ENCODE measurements at places on chromosomes 4 and X.

- DNase-seq = no peak
Measured at GRCh38 chr4:102815981-102816380, 11.4 kb downstream of the UBE2D3 start.

GRCh38 chr4:168839758-168840391 lies 170.2 kb downstream of the CBR4 start:
- no peak for DNase-seq

DNA sequence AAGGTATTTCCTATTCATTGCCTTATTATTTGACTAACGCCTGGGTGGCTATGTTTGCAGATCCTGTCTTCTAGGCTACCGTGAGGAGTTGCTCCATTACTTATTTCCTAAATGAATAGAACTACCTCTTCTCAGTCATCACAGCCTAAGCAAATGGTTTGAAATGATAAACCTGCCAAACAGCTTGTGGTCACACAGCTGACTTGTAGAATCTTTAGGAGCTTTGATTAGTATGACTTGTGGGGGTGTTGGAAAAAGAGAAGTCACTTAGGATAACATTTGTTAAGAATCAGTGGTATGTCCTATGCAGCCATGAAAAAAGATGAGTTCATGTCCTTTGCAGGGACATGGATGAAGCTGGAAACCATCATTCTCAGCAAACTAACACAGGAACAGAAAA lies 169.3 kb downstream of the PPARGC1A start:
- DNase-seq = no peak

- DNase-seq = no peak
Measured at GRCh38 chrX:150162141-150162540, 201.0 kb upstream of the MAMLD1 start.

- no peak for DNase-seq
Measured at GRCh38 chrX:103183912-103184311, 31.0 kb upstream of the BEX4 start.

- DNase-seq = no peak
Measured at GRCh38 chrX:154348646-154349358, 25.6 kb downstream of the FLNA start.

DNA sequence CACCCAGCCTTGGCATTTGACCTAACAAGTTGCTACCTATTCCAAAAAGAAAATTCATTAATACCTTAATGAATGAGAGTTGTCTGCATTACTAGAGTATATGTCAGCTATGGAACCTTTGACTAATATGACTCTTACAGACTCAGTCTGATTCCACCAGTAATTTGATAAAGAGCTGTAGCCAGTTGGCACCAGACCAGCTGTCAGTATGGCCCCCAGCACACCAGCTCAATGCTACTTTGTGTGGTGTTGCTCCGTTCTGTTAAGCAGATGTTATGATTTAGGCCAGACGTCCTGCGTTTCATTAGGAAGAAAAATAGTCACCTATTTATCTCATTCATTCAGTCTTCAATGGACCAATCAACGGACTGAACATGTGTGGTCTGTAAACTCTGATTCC lies 215.5 kb downstream of the TLL1 start:
- DNase-seq = no peak

DNA sequence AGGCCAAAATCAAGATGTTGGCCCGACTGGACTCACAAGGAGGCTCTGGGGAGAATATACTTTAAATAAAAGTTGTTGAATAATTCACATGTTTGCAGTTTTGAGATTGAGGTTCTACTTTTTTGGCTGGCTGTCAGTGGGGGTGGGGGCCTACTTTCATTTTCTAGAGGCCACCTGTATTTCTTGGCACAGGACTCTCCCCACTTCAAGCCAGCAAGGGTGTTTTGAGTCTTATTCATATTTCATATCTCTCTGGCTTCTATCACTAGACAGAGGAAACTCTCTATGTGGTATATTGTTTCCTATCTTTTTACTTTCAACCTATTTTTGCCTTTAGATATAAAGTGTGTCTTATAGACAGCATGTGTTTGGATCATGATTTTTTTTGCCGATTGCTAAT lies 266.4 kb downstream of the PRR32 start:
- no peak for DNase-seq

- DNase-seq = no peak
Measured at GRCh38 chr4:177396352-177396751, 45.9 kb downstream of the AGA start.

DNA sequence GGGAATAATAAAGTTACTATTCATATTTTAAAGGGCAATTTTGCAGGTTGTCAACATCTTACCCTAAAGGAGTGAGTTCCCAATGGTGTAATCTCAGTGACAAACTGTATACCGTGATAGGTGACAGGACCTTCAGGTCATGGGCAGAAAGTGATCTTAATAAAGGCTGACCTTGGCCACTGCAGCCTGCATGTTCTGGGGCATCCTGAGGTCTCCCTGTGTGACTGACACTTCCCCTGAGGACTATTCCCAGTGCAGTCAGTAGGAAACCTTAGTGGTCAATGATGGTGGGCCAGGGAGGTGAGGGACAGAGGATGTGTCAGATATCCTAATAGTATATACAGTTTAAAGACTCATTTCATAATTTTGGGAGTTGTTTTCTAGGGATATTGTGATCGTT lies 137.2 kb downstream of the SHROOM3 start:
- DNase-seq = no peak

DNA sequence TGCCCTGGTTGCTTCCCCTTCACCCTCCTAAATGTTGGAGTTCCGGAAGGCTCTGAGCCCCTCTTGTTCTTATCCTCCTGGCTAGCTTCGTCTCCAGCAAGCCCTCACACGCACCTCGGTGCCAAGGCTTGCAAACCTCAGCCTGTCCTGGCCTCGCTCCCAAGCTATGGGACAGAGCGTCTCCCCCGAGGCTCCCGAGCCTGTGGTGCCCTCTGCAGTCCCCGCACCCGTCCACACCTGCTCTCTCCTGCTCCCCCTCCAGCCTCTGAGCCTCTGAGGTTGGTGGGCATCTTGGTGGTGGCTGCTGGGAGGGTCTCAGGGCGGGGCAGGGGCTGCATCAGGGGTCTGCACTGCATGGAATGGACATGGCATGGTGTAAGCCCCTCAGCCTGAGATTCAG lies 63.2 kb downstream of the TRMT44 start:
- DNase-seq = no peak

DNA sequence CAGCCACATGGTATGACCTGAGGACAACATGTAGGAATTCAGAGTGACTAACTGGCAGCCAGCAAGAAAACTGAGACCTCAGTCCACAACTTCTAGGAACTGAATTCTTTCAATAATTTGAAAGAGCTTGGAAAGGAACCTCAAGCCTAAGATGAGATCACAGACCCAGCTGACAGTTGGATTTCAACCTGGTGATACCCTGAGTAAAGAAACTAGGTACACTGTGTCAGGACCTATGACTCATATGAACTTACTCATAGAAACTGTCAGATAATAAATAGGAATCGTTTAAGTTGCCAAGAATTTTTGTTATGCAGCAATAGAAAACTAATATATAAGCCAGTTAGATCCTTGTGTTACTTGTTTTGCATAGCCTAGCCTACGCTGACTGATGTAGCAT lies 102.4 kb upstream of the DCAF12L1 start:
- DNase-seq = no peak

DNA sequence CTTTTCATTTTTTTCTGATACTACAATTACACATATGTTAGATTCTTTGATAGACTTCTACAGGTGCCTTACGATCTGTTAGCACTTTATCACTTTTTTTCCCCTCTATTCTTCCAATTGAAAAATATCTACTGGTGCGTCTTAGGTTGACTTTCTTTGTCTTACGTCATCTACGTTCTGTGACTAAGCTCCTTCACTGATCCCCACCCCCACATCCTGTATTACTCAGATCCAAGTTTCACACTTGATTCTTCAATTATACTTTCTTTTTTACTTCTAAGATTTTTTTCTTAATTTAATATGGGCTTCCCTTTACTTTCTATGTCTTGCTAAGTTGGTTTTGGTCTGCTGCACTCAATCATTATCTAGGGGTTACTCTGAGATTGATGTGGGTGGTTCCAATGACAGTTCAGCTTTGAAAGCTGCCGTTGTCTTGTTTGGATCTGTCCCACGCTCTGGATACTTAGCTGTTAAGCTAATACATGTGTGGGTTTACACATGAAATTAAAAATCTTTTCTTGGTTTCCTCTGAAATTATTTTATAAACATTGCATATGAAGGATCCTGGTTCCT lies 1321.1 kb downstream of the RAPGEF2 start:
- no peak for DNase-seq

DNA sequence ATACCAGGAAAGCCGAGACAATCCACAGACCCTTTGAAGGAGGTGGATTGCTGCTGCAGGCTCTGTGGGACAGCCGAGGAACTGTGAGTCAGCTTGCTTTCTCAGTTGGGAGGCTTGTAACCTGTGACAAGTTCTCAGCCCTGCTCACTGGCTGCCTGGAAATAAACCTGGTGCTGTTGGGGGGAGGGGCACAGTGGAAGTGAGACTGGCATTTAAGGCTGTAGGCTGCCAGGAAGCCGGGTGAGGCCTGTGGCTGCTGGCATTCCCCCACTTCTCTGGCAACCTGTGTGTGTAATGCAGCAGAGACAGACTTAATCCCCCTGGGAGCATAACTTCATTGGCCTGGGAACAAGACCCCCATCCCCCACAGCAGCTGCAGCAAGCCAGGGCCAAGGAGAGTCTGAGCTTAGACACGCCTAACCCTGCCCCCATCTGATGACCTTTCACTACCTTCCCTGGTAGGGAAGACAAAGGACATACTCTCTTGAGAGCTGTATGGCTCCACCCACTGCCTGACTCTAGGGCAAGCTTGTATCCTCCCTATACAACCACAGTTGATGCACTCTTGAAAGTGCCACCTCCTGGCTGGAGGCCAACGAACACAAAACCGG lies 64.1 kb downstream of the ALPK1 start:
- no peak for DNase-seq

- DNase-seq = no peak
Measured at GRCh38 chr4:159926871-159927270, 824.0 kb downstream of the RAPGEF2 start.

DNA sequence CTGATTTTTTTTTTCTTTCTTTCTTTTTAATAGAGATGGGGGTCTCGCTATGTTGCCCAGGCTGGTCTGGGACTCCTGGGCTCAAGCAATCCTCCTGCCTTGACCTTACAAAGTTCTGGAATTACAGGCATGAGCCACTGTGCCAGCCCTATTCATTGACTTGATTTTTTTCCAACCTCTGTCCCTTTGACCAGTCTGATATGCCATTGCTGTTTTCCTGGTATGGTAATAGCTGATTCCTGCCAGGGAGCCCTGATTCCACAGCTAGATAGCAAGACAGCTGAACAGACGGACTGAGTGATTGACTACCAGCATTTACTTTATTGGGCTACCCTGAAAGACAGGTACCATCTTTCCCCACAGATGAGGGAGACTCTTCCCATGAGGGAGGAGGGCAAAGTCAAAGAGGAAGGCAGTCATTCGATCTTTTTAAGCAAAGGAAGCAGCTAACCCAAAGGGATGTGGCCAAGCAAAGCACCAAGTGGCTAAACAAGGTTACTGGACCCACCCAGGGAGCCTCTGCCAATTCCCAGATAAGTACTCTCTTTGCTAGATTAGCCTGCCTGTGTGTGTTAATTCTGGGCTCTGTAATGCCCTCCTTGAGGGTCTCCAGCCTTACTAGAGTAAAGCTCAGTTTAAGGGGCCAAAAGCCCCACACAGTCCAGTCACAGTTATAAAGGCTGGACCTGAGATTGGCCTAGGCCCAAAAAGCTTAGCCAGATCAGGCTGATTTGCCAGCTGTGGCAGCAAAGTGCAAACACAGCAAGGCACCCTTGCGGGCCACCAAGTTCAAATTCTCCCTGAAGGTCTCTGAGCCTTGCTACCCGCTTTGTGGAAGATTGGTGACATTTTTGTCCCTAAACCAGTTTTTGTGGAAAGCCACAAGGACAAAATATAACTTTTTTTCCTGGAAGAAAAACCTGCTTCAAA lies 192.4 kb upstream of the GPC4 start:
- no peak for DNase-seq

DNA sequence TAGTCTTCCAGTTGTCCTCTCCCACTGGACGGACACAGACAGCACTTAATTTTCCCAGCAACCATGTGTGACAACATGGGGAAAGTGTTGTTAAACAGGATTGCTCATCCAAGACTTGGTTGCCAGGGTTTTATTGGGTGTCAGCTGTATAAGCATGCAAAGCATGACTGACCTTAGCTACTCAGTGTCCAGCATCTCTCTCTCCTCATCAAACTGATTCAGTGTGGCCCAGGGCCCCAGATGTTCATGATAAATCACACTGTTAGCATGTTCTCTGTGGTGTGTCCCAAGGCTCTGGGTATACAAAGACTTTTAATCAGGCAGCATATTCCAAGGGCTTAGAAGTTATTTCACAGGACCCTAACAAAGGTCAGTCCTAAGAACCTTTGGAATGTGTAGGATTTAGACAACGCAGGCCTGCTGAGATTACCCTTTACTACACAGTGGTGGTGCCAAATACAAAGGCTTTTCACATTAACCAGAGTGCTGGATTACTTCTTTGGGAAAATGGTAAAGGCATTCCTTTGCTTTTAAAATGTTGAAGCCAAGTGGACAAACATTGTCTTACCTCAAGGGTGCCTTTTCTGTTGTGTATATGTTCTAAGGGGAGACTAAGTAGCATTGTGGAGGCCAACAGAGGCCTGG lies 213.3 kb downstream of the GLUD2 start:
- no peak for DNase-seq

DNA sequence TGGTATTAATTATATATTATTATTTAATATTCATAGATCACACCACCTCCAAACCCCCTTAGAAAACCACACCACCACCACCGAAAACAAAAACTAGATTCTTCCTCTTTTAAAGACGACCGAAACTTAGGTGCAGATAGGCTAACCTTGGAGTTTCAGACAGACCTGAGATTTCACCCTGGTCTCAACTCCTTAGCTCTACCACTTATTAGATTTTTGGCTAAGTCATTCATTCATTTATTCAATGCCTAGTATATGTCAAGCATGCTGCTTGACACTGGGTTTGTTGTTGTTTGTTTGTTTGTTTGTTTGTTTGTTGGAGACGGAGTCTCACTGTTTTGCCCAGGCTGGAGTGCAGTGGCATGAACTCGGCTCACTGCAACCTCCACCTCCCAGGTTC lies 9.5 kb upstream of the BMP2K start:
- DNase-seq = no peak

DNA sequence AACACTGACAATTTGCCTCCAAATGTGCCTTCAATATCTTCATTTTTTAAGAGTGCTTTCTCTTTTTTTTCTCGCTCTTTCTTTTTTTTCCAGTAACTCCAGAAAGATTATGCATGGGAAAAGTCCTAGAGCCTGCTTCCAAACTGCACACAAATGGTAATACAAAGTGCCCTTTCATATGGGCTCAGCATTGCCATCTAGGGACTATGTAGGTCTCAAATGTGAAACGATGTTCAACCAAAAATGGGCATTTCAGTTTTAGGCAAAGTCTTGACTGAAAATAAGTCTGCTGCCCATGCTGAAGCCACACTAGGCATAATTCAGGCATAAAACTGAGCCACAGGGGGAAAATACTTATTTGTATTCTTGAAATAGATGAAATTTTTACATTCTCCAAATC lies 65.6 kb downstream of the SYNPO2 start:
- DNase-seq = no peak

- no peak for DNase-seq
Measured at GRCh38 chrX:146278381-146278780, 460.8 kb downstream of the SLITRK2 start.
